ENCODE measurements at places on chromosomes 12 and 14.

DNA sequence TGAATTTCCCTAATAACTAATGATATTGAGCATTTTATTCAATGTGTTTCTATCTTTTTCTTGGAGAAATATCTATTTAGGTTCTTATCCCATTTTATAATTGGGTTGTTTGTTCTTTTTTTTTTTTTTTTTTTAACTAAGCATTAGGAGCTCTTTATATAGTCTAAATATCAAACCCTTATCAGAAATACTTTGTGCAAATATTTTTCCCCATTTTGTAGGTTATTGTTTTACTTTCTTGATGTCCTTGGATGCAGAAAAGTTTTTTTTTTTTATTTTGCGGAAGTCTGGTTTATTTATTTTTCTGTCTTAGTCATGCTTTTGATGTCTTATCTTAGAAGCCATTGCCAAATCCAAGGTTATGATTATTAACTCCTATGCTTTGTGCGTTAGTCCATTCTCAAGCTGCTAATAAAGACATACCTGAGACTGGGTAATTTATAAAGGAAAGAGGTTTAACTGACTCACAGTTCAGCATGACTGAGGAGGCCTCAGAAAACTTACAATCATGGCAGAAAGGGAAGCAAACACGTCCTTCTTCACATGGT, 434.3 kb upstream of the TBX3 start:
- no peaks in the 10 kb centered on the region for H3K4me1 ChIP-seq
- no peak overlapping the region for H3K4me3 ChIP-seq
- no peaks in the 10 kb centered on the region for H3K36me3 ChIP-seq
- H3K27me3 ChIP-seq, result no peaks in the 10 kb centered on the region
- H3K27ac ChIP-seq, result no peak overlapping the region

GRCh38 chr12:25759752-25760151, 198.7 kb upstream of the RASSF8 start:
- no peaks in the 10 kb centered on the region for H3K27me3 ChIP-seq
- H3K4me1 ChIP-seq, result no peaks in the 10 kb centered on the region
- no peak overlapping the region for H3K27ac ChIP-seq

DNA sequence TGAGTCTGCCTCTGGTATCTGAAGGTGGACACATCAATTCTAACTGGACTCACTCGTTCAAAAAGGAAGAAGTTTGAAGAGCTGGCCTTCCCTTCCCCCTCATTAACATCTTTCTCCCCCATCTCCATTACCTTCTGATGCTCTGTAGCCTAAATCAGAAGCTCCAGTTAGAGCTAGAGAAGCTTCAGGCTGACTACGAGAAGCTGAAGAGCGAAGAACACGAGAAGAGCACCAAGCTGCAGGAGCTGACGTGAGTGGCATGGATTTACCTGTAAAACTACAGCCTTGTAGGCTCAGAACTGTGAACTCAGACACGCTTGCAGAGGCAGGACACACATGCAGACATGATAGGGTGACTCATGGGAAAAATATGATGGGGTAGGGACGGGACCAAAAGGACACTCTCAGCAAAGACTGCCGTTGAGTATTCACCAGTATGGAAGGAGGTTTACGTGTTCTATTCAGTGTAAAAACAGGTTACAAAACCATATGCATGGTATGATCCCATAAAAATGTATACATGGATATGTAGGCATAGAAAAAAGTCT, 14.3 kb upstream of the PIP4K2C start:
- no peak overlapping the region for H3K4me3 ChIP-seq
- H3K27ac ChIP-seq, result no peak overlapping the region
- no peaks in the 10 kb centered on the region for H3K27me3 ChIP-seq
- no peaks in the 10 kb centered on the region for H3K36me3 ChIP-seq

DNA sequence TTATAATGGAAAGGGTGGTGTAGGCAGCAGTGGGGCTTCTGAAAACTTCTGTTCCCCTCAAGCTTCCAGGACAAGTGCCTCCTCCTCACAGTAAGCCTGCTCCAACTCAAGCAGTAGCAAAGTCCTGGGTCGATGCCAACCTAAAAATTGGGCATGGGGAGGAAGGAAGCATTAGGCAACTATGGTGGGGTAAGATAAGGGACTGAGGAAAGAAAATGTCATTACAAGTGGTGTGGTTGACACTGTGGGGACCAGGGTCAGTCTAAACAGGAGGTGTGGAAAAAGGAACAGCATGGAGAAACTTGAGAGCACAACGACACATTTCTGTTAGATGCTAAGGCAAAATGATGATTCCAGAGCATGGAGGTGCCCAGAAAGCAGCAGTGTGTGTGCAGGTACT, 34.9 kb downstream of the WIF1 start:
- DNase-seq, result no peak
- H3K4me1 ChIP-seq, result no peaks in the 10 kb centered on the region
- no peaks in the 10 kb centered on the region for H3K36me3 ChIP-seq
- no peak overlapping the region for H3K27ac ChIP-seq
- H3K4me3 ChIP-seq, result no peak overlapping the region

GRCh38 chr14:91388551-91388975, 29.1 kb downstream of the CCDC88C start:
- no peak overlapping the region for H3K4me3 ChIP-seq
- no peak for DNase-seq
- H3K36me3 ChIP-seq, result no peaks in the 10 kb centered on the region
- H3K27ac ChIP-seq, result peak overlapping the region; percentile 64
- no peaks in the 10 kb centered on the region for H3K27me3 ChIP-seq

- no peak overlapping the region for H3K27ac ChIP-seq
- H3K27me3 ChIP-seq, result no peaks in the 10 kb centered on the region
- H3K4me1 ChIP-seq, result no peaks in the 10 kb centered on the region
- H3K36me3 ChIP-seq, result no peaks in the 10 kb centered on the region
- no peak overlapping the region for H3K4me3 ChIP-seq
Observed at GRCh38 chr12:32302218-32303173, 96.9 kb upstream of the FGD4 start.

- no peak overlapping the region for H3K4me3 ChIP-seq
- peaks cover 3% of the 10 kb centered on the region for H3K36me3 ChIP-seq
- no peaks in the 10 kb centered on the region for H3K27me3 ChIP-seq
- DNase-seq, result no peak
- peaks cover 5% of the 10 kb centered on the region for H3K4me1 ChIP-seq
- H3K27ac ChIP-seq, result no peak overlapping the region
Observed at GRCh38 chr14:59507063-59507751, 22.9 kb downstream of the JKAMP start.

DNA sequence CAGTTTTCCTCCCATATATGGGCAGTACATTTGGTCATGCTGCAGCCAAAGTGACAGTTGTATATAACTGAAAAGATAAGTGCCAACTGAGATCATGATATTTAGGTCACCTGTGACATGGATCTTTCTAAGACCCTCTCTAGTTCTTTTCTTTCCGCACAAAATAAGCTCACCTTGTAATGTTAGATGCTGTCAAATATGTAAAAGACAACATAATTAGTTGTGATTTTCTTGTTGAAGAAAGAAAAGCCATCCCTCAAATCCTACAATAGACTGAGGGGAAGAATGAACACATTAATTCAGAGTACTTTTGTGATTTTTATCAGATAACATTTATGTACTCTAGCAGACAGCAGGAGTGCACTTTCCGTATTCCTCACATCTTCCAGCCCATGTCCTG, 37.4 kb downstream of the OVCH1 start:
- no peak for DNase-seq
- no peaks in the 10 kb centered on the region for H3K27me3 ChIP-seq
- H3K4me1 ChIP-seq, result no peaks in the 10 kb centered on the region

- no peak for DNase-seq
- no peak overlapping the region for H3K27ac ChIP-seq
Observed at GRCh38 chr12:10960211-10960610, 21.1 kb upstream of the TAS2R14 start.

- H3K27ac ChIP-seq, result no peak overlapping the region
- no peaks in the 10 kb centered on the region for H3K4me1 ChIP-seq
- no peak overlapping the region for H3K4me3 ChIP-seq
Observed at GRCh38 chr12:40229690-40230651, 5.2 kb downstream of the LRRK2 start.

DNA sequence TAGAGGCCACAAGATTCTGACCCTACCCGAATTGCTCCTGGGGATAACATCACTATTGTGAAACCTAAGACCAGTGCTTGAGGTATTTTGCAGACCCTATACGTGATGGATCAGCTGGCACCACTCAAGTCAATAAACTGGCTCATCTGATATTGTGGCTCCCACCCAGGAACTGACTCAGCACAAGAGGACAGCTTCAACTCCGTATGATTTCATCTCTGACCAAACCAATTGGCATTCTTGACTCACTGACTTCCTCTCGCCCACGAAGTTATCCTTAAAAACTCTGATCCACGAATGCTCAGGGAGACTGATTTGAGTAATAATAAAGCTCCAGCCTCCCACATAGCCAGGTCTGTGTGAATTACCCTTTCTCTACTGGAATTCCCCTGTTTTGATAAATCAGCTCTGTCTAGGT, 1036.1 kb upstream of the TMEM132C start:
- H3K4me3 ChIP-seq, result no peak overlapping the region
- H3K4me1 ChIP-seq, result no peaks in the 10 kb centered on the region
- no peaks in the 10 kb centered on the region for H3K36me3 ChIP-seq
- DNase-seq, result no peak
- no peak overlapping the region for H3K27ac ChIP-seq

GRCh38 chr12:91179315-91179714, 3.3 kb downstream of the DCN start:
- no peaks in the 10 kb centered on the region for H3K27me3 ChIP-seq
- H3K4me3 ChIP-seq, result no peak overlapping the region
- DNase-seq, result no peak
- no peaks in the 10 kb centered on the region for H3K36me3 ChIP-seq
- no peaks in the 10 kb centered on the region for H3K4me1 ChIP-seq

DNA sequence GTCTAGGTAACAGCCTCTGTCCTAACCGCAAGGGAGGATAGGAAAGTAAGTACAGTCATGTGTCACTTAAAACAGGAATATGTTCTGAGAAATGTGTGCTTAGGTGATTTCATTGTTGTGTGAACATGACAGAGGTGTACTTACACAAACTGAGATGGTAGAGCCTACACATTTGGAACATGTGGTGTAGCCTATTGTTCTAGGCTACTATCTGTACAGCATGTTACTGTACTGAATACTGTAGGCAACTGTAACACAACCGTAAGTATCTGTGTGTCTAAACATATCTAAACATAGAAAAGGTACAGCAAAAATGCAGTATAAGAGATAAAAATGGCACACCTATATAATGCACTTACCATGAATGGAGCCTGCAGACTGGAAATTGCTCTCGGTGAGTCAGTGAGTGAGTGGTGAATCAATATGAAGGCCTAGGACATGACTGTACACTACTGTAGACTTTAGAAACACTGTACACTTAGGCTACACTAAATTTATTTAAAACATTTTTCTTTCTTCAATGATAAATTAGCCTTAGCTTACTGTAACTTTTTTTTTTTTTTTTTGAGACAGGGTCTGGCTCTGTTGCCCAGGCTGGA, 13.2 kb upstream of the MDM2 start:
- H3K27ac ChIP-seq, result no peak overlapping the region
- DNase-seq, result no peak
- H3K27me3 ChIP-seq, result no peaks in the 10 kb centered on the region
- H3K36me3 ChIP-seq, result no peaks in the 10 kb centered on the region
- H3K4me3 ChIP-seq, result no peak overlapping the region

- no peak overlapping the region for H3K27ac ChIP-seq
- H3K36me3 ChIP-seq, result peaks cover 10% of the 10 kb centered on the region
- no peak for DNase-seq
- no peaks in the 10 kb centered on the region for H3K4me1 ChIP-seq
Observed at GRCh38 chr14:44901696-44902095, 60.1 kb downstream of the KLHL28 start.

DNA sequence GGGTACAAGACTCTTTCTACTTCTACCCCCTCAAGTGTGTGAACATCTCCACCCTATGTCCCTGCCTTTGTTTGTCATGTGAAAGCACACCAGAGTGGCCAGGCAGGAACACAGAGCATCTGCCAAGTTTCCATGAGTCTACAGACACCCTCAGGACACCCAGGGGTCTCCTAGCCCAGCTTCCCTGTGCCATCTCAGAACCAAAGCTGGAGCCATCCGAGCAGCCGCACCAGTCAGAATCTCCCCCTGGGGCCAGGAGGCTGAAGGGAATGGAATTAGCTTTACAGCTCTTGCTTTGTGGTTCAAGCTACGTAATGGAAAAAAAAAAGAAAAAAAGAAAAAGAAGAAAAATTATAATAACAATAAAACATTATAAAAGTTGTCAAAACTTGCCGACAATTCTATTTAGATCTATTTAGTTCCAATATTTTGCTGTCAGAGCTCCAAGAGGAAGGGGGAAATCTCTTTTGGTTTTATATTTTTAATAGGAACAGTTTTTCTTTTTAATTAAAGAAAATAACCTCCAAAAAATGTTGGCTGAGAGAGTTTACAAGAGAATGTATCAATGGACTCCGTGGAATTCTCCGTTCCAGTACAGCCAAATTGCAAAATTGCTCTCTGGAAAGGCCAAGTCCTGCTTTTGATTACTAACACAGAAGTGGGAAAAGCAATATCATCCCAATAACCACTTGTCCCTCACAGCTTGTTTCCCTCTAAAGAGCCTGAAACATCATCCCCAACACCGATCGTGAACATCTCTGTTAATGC, 37.1 kb downstream of the TBX5 start:
- DNase-seq, result no peak
- no peaks in the 10 kb centered on the region for H3K36me3 ChIP-seq
- H3K27me3 ChIP-seq, result no peaks in the 10 kb centered on the region
- no peak overlapping the region for H3K4me3 ChIP-seq

- no peaks in the 10 kb centered on the region for H3K4me1 ChIP-seq
- no peak overlapping the region for H3K27ac ChIP-seq
- no peak overlapping the region for H3K4me3 ChIP-seq
- no peaks in the 10 kb centered on the region for H3K36me3 ChIP-seq
- DNase-seq, result no peak
Observed at GRCh38 chr14:56211084-56211483, 92.9 kb downstream of the PELI2 start.

DNA sequence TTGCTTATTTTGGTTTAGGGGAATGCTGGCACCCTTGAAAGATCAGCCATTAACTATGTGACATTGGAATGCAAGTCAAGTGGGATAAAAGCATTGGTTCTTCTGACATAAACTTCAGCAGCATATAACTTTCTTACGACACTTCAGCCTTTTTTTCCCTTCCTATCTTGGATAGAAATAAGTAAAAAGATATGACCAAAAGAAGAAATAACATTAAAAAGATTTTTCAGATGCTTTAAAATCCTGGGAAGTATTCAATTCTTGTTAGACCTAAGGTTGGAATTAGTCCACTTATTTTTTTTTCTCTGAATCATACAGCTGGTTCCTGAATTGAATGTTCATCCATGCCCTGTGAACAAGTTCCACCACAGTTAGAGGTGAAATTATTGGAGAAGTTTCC, 85.6 kb upstream of the TSPAN8 start:
- no peaks in the 10 kb centered on the region for H3K36me3 ChIP-seq
- H3K4me1 ChIP-seq, result no peaks in the 10 kb centered on the region
- no peak overlapping the region for H3K4me3 ChIP-seq
- H3K27ac ChIP-seq, result no peak overlapping the region
- DNase-seq, result no peak

- no peaks in the 10 kb centered on the region for H3K27me3 ChIP-seq
- no peaks in the 10 kb centered on the region for H3K4me1 ChIP-seq
- no peak for DNase-seq
- no peak overlapping the region for H3K4me3 ChIP-seq
- no peaks in the 10 kb centered on the region for H3K36me3 ChIP-seq
- no peak overlapping the region for H3K27ac ChIP-seq
Observed at GRCh38 chr12:86613311-86613710, 357.1 kb upstream of the MGAT4C start.

All from effector memory CD4-positive, alpha-beta T cell (primary cell).